Common myeloid progenitor, CD34-positive (primary cell): ENCODE measurements at places on chromosomes 6 and 20.
A peak's percentile ranks its signal among the peaks of the same experiment; 100 is the strongest.

- DNase-seq = no peak
Observed at GRCh38 chr6:82113231-82113630, 134.3 kb downstream of the IBTK start.

- no peak for DNase-seq
Observed at GRCh38 chr6:101013612-101014195, 132.6 kb upstream of the ASCC3 start.

DNA sequence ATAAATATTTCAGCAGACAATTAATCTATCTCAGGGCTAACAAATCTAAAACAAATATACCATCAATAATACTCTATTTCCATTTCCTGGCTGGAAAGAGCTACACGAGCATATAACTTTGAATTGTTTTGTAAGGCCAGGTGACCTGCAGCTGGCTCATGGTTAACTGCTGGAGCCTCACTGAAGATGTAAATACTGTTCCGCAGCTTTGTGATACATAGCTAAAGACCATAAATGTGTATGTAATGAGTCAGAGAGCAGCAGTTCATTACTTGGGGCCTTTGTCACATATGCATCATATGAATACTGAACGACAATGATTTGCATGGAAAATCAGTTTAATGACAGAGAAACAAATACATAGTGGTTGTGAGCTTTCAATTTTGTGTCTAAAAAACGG is 109.4 kb upstream of the CCN2 start:
- DNase-seq = no peak

DNA sequence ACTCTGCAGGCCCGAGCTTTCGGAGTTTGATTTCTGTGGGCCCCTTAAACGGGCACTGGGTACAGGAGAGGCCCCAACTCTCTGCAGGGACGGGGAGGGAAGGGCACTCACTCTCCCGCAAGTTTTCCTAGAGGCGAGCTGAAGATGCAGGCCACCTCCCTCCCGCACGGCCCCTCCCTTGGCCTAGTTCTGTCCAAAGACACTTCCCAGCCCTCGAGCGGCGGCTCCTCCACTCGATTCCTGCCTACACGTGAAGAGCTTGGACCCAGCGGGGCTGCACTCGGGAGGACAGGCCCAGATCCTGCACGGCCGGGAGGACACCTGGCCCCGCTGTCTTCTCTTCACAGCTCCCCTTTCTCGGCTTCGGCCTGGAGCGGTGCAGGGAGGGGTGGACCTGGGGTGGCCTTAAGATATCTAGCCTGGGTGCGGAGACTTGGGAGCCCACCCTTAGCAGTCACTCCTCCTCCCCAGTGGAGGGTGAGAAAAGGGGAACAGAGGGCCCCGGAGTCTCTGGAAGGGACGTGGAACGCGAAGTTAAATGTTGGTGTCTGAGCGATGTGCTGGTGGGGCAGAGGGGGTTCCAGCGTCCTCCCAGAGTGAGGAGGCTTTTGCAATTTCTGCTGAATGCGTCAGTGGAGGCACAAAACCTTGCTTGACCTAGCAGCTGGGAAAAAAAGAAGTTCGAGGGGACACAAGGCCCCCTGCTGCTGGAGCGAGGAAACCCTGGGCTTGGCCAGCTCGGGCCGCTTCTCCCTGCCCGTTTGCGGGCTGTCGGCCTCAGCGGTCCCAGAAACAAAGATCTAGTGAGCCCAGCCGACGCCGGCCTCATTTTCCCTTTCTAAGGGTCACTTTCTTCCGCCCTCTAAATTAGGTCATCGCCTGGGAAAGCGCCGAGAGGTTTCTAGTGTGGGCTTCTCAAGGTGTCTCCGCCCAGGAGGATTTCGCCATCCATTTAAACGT is 4.9 kb downstream of the OLIG3 start:
- peak; percentile 26 for DNase-seq

GRCh38 chr6:128238225-128238624 is 282.2 kb downstream of the PTPRK start:
- no peak for DNase-seq

DNA sequence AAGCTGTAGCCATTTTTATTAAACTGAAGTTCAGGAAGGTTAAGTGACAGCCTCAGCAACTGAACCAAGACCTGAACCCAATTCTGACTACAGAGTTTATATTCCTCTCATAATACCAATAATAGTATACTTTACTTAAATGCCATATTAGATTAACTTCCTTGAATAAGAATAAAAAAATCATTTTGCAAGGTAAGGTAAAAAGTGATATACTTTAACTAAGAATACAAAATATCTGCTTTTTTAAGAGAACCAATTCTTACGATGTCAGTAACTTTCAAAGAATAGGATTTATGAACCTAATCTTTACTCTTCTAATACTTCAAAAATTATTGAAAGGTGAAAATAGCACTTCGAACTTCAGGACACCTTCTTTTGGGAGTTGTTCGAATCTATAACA is 3.7 kb downstream of the RAD21L1 start:
- DNase-seq = no peak

GRCh38 chr20:43975096-43975768 is 60.6 kb downstream of the TOX2 start:
- DNase-seq = no peak

- DNase-seq = no peak
Observed at GRCh38 chr20:40650707-40651106, 38.3 kb downstream of the MAFB start.

DNA sequence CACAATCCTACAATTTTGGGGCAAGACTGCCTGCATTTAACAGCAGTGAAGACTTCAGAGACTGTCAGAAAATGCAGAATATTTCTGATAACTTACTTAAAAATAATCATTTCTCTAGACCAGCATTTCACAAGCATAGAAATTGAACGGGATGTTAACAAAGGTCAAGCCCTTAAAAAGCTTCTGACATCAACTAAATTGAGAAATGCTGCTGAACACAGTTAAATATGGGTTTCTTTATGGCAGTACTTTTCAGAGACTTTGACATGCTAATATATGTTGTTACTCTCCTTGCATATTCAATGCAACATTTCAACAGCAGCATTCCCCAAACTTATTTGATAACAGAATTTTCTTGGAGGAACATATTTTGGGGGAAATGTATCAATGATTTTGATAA is 84.5 kb downstream of the KIF13A start:
- DNase-seq = no peak

GRCh38 chr6:138647006-138647405 is 126.6 kb upstream of the CCDC28A start:
- DNase-seq = no peak

DNA sequence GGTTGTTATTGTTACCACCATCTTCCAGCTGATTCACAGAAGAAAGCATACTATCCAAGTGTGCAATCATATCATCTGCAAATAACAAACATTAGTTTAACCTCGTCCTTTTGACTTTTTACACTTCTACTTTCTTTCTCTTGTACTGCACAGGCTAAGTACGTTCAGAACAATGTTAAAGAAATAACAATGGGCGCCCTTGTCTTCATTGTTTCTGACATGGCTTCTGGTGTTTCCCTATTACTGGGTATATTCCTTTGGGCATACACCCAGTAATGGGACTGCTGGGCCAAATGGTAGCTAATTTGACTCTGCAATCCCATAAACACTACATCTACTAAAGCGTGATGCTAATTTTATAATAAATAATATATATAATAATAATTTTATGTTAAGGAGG is 146.7 kb downstream of the GJA10 start:
- DNase-seq = no peak
